ENCODE measurements at places on chromosomes 2 and 18.
A peak's percentile ranks its signal among the peaks of the same experiment; 100 is the strongest.

- no peak for DNase-seq
These were observed 24.6 kb downstream of the TAF1B start for GRCh38 chr2:9867881-9868280.

GRCh38 chr2:105325389-105325963 lies 4.1 kb downstream of the TGFBRAP1 start:
- DNase-seq, result peak; percentile 66

GRCh38 chr2:99957332-99958133 lies 184.9 kb downstream of the AFF3 start:
- peak; percentile 60 for DNase-seq

DNA sequence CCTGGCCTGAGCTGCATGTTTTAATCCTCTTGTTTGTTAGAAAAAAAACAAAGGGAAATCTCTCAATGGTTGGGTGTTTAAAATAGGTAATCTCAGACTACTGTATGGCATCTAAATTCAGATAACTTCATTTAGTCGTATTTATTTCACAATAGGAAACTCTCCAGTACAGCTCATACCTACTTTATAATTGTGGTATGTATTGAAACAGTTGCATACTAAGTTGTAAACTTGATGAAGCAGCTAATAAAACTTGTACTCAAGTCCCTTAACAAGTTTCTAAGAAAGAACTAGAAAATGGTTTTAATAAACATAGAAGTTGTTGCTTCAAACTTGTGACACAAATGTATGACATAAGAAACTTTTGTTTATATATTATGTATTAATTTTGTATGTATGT lies 334.5 kb downstream of the PTPRM start:
- peak; percentile 8 for DNase-seq

GRCh38 chr2:83944191-83944590 lies 514.9 kb downstream of the SUCLG1 start:
- no peak for DNase-seq

DNA sequence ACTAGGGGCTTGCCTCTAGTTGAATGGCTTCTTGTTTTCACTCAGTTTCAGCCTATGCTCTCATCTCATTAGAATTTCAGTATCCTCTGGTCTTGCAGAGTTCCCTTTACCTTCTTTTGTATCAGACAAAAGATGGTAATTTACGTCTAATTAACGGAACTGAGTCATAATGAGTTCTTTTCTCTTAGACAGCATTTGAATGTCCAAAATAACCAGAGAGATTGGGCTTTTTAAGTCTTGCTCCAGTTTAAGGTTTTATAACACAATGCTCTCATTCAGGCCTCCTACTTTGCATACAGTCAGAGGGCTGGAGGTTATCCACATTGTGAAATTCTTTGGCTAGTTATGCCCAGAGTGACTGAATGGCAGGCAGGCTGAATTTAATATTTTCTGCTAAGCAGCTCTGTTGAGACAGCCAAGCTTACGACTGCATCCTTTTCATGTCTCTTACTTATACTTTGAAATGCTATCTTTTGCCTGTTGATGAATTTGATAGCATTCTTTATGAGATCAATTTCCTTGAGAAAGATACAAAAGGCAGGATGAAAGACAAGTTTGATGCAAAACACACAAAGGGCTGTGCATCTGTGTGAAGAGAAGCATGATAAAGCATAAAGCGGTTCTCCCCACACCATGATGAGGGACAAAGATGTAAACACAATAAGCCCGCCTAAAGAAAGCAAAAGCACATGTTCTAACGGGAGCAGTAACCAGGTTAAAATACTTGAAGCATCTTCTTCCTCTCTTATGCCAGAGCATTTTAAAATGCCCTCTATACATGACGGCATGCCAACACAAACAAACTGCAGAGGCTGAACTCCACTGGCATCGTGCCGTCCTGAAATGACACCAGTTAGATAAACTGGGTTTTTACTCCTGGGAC lies 90.0 kb downstream of the CDH2 start:
- peak; percentile 17 for DNase-seq

GRCh38 chr2:134452042-134452733 lies 198.3 kb downstream of the MGAT5 start:
- DNase-seq, result no peak

- DNase-seq, result no peak
These were observed 640.1 kb upstream of the FSHR start for GRCh38 chr2:49794396-49794795.

DNA sequence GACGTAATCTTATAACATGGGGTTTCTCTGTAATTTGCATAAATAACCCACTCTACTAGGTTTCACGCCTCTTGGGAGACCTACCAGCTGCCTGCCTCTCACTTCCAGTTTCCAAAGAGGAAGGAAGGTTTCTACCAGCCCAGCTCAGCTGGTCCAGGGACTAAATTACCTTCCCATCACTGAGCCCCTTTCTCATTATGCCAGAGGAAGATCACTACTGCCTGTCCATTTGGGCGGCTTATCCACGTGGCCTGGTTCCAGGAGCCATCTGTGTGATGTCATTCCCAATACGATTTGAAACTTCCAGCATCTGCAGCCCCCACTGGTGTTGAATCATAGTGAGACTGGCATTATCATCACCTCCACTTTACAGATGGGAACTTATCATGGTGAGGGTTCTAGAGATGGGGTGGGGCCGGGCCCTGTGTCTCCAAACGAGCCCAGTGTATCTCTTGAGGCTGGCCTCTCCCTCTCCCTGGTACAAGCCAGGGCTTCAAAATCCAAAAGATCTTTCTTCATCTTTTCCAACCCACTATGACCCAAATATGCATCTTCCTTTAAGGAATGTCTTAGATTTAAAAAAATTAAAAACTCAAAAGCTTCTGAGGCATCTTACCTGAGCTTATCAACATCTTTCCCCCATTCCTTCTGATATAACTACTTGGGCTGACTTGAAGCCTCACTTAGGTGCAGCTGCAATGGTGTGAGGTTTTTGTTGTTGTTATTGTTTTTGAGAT lies 140.8 kb downstream of the DDX1 start:
- no peak for DNase-seq

DNA sequence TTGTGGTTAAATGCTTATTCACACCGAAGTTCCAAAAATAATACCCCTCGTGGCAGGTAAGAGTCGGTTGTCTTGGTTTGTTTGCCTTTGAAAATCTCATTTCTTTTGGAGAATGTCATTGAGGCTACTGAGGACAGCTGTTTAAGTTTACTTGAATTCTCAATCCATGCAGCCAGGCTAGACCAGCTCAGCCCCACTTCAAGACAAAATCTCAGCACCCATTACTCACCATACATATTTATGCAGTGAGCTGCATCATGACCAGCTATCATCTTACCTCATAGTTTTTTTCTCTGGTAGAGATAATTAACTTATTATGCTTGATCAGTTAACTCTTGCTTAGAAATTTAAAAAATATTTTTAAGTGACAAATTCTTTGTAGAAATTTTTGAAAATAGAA lies 115.9 kb downstream of the HAUS1 start:
- DNase-seq, result peak; percentile 81

- DNase-seq, result no peak
These were observed 104.3 kb downstream of the ABCA12 start for GRCh38 chr2:215034154-215034553.

DNA sequence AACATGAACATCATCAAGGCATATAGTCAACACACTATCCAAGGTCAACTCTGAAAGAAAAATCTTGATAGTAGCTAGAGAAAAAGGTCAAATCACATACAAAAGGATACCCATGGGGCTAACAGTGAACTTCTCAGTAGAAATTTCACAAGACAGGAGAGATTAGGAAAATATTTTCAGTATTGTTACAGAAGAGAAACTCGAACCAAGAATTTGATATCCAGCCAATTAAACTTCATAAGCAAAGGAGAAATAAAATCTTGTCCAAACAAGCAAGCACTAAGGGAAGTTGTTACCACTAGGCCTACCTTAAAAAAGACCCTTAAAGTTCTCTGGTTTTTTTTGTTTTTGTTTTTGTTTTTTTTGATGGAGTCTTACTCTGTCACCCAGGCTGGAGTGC lies 242.5 kb downstream of the EXOC6B start:
- DNase-seq, result no peak

- DNase-seq, result no peak
These were observed 85.8 kb upstream of the MSH6 start for GRCh38 chr2:47697000-47697601.

Measured in ELR (cell line).